Activated CD4-positive, alpha-beta T cell treated with anti-CD3 and anti-CD28 coated beads for 36 hours (primary cell): ENCODE measurements at places on chromosomes 2 and 18. TPM values are rescaled to one million over a fixed set of nuclear protein-coding genes. Genes with fewer than 3 reads are reported as not detected.

The SPATA3 gene
- 1.3 TPM for total RNA-seq

The LIMS2 gene
- total RNA-seq: 19.3 TPM

The SERPINB8 gene
- 17.1 TPM for total RNA-seq

The PROKR1 gene
- total RNA-seq: not detected

The ZNF396 gene
- total RNA-seq: 0.47 TPM

The SERPINB3 gene
- not detected for total RNA-seq

The MERTK gene
- total RNA-seq: 1.4 TPM

The ALPP gene
- total RNA-seq: not detected

The LBX2 gene
- total RNA-seq: 0.28 TPM

The MEP1B gene
- not detected for total RNA-seq

The RAB11FIP5 gene
- 16.5 TPM for total RNA-seq

The CD207 gene
- total RNA-seq: not detected

The SPRED2 gene
- 6.7 TPM for total RNA-seq

The VIT gene
- total RNA-seq: not detected

The CFC1 gene
- total RNA-seq: not detected

The SERPINB2 gene
- not detected for total RNA-seq

The PFN4 gene
- total RNA-seq: not detected

The GKN1 gene
- not detected for total RNA-seq

The SERPINB13 gene
- total RNA-seq: not detected

The CSRNP3 gene
- not detected for total RNA-seq

The HNMT gene
- not detected for total RNA-seq

The IL36B gene
- total RNA-seq: not detected

The CYS1 gene
- not detected for total RNA-seq

The SCN3A gene
- 0.23 TPM for total RNA-seq

The MRO gene
- total RNA-seq: not detected

The TMEM163 gene
- total RNA-seq: not detected

The GRB14 gene
- not detected for total RNA-seq
